ENCODE measurements at places on chromosomes 7 and 10.

- no peak for DNase-seq
These were observed 362.0 kb downstream of the ZNF248 start for GRCh38 chr10:37495415-37495814.

DNA sequence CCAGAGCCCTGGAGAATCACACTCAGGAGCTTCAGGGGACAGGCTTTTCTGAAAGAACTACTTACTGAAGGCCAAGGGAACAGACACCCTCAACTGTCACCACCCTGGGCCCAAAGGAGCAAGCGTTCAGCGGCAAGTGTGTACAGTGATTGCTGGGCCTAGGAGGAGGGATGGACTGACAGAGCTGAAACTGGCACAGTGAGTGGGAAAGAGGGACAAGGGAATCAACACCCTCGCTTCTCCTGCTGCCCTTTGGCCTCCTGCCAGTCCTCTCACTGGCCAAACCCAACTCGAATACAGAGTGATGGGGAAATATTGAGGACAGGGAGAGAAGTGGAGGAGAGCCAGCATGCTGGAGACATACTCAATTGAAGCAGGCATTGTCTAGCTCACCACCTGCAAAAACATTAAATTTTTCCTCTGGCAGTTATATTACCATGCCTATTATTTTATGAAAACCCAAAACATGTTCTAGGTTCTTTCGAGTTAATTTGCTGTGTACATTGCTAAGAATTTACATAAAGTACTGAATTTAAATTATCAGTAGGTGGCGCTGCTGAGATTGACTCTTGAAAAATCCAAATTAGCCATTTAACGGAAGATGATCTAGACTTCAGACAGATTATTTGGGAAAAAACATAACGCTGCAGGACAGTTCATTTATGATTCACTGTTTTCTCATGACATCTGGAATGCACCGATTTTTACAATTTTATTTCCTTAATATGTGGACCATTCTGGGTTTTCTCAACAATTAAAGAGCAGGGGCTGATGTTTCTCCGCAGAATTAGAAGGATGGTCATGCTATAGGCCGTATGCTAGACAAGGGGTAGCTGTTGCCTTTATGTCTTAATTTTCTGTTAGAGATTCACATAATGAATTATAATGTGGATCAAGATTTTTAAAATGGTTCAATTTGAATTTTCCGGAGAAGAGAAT is 14.7 kb upstream of the TMEM236 start:
- DNase-seq: peak; percentile 73

DNA sequence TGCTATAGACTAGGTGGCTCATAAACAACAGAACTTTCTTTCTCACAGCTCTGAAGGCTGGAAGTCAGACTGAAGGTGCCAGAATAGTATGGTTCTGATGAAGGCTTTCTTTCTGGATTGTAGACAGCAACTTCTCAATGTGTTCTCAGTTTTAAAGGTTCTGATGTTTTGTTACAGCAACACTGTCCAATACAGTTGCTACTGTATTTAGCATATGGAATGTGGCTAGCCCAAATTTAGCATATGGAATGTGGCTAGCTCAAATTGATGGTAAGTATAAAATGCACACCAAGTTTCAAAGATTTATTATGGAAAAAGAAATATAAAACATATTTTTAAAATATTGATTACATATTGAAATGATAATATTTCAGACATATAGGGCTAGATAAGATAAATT is 145.3 kb downstream of the MBL2 start:
- DNase-seq: no peak

GRCh38 chr10:58352956-58353610 is 18.3 kb downstream of the UBE2D1 start:
- DNase-seq: no peak

- DNase-seq: no peak
These were observed 18.8 kb upstream of the VWA2 start for GRCh38 chr10:114220281-114220680.

GRCh38 chr10:130894471-130894870 is 417.1 kb downstream of the TCERG1L start:
- DNase-seq: no peak

- DNase-seq: no peak
These were observed 352.8 kb upstream of the PFKP start for GRCh38 chr10:2714597-2714996.

GRCh38 chr10:63866747-63867140 is 345.5 kb downstream of the REEP3 start:
- peak; percentile 17 for DNase-seq

DNA sequence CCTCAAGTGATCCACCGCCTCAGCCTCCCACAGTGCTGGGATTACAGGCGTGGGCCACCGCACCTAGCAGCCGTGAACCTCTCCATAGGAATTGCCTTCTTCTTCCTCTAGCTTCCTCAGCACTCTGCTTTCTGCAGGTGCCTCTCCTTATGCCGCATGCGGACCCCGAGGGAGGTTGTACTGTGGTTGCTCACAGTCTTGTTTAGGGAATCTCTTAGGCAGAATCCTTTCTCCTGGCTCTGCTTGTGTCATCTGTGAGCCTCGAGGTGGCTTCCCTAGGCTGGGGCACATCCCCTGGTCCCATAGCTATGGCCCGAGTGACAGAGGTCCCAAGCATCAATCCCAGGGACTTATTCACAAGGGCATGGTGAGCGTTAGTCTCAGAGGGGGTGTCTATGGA is 33.2 kb upstream of the GIMAP8 start:
- DNase-seq: no peak

DNA sequence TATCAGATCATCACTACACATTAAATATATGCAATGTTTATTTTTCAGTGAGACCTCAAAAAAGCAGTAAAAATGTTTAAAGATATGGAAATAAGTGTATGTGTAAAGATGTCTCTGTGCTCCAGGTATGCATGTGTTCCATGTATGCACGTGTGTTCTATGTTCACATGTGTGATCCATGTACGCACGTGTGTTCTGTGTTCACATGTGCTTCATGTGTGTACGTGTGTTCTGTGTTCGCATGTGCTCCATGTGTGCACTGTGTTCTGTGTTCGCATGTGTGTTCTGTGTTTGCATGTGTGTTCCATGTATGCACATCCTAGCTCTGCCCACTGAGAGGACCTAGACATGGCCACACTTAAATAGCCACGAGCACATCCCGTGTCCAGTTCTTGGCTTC is 15.6 kb upstream of the PDIA4 start:
- no peak for DNase-seq

GRCh38 chr7:44311561-44312495 is 13.6 kb downstream of the CAMK2B start:
- DNase-seq: no peak

DNA sequence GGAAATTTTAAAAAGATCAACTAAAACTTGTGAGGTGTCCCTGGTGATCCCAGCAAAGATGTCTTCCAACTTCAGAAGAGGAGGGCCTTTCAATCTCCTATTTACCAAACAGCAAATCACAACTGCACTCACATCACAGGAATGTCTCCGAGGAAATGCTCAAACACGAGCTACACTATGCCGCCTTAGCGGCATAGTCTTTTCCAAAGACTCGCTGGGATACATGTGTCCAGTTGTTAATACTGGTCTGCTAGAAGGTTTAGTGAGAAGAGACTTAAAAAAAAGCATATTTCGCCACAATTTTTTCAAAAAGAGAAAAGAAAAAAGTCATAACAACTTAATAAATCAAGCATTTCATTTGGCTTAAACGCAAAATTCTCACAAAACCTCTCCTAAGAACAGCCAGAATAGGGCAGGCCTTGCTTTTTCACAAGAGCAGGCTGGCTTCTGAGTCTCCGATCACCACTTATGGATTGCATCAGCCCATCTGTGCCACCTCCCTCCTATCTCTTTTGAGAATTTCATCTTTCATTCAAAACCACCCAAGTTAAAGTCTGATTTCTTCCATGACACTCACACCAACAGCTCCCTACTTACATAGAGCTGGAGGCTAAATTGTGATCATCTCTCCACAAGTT is 66.1 kb downstream of the GNA12 start:
- DNase-seq: no peak

DNA sequence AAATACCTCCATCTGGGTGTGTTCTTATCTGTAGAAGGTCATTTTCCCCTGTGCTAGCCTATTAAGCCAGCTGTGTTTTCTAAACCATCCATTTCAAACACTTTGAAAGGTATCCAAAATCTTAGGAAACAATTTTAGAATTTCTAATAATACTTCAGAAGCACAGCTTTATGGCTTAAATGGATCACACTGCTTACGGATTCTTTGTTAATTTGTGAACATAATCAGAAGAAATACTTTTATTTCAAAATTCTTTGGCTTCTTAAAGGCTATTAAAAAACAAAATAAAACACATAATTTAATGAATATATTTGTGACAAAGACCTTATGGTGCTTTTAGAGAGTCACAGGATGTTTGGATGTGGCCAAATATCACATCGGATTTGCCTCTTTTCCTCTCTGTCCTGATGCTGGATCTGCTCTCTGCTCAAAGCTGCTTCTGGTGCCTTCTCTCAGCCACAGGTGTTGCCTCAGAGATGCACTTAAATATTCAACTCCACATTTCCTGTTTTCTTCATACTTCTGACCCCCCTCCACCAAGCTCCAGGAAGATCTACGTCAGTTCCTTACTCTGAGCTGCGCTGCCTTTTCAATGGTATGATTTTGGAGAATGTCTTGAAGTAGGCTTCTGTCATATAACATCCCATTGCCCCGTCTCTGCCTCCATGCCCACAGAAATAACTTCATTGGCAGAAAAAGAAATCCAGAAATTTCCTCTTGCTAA is 230.6 kb downstream of the MLLT10 start:
- no peak for DNase-seq

DNA sequence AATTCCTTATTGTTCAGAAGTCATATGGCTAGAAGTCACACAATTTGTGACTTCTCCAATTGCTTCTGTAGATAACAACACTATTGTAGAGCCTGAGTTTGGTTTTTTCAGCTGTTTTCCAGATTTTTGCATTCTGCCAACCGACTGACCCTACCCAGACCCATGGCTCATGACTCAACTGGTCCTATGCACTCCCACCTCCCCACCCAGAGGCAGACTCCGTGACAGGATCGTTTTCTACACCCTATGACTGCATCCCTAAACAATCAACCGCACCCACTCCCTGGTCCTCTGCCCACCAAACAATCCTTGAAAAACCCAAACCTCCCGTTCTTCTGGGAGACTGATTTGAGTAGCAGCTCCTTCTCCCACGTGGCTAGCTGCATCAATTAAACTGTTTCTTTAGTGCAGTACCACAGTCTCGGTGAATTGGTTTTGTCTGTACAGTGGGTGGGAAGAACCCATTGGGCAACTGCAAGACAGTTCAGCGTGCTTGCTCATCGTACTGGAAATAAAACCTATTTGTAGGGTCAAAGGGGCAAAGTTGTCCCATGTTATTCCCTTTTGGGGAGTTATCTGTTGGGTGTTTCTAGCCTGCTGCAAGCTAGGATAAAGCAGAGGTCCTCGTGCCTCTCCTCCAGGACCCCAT is 150.3 kb upstream of the FAM20C start:
- DNase-seq: peak; percentile 29

DNA sequence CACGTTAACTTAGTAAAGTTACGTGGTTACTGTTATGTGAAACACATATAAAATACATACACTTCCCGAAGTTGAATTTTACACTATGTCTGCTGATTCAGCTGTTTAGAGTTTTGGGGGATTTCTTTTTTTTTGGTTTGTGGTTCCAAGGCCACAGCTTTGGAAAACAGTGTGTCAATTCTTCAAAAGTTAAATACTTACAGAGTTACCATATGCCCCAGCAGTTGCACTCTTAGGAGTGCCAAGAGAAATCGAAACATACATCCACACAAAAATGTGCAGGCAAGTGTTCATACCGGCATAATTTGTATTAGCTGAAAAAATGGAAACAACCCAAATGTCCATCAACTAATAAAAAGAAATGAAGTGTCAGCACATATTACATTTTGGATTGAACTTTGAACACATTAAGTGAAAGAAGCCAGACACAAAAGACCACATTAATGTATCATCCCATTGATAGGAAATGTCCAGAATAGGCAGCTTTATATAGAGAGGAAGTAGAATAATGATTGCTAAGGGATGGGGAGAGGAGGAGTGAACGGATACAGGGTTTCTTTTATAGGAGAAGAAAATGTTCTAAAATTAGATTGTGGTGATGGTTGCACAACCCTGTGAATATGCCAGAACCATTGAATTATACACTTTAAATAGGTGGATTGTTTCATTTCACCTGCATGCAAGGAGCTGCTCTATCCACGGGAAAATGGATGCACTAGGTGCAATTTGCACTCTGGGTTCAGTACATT is 17.6 kb downstream of the APBB1IP start:
- no peak for DNase-seq

DNA sequence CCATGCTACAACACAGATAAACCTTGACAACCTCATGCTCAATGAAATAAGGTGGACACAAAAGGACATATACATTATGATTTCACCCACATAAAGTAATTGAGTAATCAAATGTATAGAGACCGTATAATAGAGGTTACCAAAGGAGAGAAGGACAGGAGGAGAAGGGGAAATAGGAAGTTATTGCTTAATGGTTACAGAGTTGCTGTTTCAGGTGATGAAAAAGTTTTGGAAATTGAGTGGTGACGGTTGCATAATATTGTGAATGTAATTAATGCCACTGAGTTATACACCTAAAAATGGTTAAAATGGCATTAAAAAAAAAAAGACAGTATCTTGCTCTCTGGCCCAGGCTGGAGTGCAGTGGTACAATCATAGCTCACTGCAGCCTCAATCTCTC is 1.5 kb upstream of the OGDH start:
- DNase-seq: no peak
